ENCODE measurements at places on chromosomes 2 and 18.

- DNase-seq = no peak
Observed at GRCh38 chr2:31384351-31384750, 30.2 kb downstream of the XDH start.

GRCh38 chr2:123870881-123871276, 154.2 kb upstream of the CNTNAP5 start:
- no peak for DNase-seq

DNA sequence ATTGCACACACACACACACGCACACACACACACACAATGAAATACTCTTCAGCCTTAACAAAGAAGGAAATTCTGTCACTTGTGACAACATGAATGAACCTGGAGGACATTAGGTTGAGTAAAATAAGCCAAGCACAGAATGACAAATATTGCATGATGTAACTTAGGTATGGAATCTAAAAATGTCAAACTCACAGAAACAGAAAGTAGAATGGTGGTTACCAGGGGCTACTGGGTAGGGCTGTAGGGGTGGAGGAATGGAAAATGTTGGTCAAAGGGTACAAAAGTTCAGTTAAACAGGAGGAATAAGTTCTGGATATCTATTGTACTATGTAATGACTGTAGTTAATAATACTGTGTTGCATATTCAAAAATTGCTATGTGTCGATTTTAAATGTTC, 29.5 kb downstream of the SCN2A start:
- DNase-seq = no peak

DNA sequence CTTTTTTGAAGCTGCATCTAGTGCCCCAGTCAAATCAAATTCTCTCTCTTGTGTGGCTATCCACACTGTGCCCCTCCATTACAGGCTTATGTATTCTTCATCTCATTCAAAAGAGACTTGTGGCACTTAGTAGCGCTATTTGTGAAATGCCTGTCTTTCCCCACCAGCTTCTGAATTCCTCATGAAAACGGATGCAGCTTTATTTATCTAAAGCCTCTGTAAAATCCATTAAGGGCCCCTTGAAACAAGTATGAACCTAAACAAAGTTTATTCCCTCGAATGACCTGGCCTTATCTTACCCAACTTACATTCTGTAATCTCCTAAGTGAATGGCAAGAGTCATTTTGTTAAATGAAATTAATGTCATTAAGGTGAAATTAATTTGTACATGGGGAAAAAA, 417.4 kb upstream of the PIK3C3 start:
- no peak for DNase-seq

DNA sequence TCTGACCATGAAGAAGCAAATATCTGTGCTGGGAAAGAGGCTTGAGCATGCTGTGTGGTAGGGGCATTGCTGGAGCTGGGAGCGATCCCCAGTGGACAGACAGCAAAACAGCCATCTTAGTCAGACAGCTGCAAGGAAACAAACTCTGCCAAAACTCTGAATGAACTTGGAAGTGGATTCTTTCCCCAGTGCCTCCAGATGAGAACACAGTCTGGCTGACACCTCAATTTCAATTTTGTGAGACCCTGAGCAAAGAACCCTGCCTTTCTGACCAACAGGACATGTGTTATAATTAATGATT, 23.2 kb upstream of the FAP start:
- DNase-seq = no peak

GRCh38 chr2:232088771-232089170, 127.3 kb downstream of the DIS3L2 start:
- DNase-seq = no peak

All from left lung (tissue), 14 donors.